Stimulated activated CD8-positive, alpha-beta memory T cell treated with anti-CD3 and anti-CD28 coated beads, Interleukin-4, amount 100 ng/mL, for 4 hours (primary cell): ENCODE measurements at places on chromosomes 6 and 20.

GRCh38 chr20:37316116-37316774 lies 26.8 kb downstream of the MANBAL start:
- DNase-seq, result no peak

DNA sequence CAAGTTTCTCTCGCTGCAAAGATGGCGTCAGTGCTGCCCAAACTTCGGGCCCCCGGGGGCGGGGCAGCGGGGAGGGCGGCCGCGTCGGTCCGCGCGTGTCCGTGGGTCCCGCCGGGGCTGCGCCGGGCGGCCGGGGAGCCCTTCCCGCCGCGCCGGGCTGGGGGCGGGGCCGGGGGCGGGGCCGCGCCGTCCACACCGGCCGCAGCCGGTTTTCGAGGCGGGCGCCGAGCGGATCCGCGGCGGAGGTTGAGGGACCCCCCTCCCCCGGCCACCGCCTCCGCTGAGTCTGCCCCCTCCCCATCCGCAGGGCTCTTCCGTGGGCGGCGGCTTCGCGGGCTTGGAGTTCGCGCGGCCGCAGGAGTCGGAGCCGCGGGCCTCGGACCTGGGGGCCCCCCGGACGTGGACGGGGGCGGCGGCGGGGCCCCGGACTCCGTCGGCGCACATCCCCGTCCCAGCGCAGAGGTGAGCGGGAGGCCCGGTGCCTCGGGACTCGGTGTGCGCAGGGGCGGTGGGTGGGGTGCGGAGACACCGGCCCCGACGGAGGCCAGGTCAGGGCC lies 572 bp downstream of the SLC2A4RG start:
- DNase-seq, result no peak

DNA sequence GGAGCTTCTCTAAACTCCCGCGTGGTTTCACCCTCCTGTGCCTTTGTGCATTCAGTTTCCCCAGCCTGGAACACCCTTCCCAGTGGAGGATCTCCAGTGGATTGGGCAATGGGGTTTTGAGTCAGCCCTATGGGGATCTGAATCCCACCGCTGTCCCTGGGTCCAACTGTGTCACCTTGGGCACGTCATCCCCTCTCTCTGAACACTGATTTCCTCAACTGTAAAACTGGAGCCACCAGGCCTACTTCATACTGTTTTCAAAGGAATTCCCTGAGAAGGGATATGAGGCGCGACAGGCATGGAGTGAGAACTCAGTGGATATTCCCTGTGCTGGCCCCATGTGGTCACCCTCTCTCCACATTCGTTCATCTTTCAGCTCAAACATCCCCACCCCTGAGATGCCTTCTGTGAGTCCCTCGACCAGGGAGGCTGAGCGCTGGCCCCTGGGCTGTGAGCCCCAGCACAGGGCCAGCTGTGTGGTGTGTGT lies 25.7 kb downstream of the MAFB start:
- DNase-seq, result no peak

DNA sequence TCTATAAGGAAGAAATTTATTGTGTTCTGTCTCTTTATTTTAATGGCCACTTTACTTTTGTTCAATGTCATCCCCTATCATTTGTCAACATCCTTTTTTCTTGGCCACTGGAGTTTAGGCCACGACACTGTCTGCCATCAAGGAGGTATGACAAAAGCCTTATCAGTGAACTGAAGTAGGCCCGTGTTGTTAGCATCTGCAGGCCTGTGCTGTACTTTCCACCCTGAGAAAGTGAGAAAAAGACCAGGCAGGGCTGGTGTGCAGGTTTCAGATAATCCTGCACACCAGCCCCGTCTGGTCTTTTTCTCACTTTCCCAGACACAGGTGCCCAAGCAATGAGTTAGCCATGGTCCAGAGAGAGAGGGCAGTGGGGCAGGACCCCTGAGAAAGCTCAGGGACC lies 57.6 kb downstream of the GOPC start:
- no peak for DNase-seq

- no peak for DNase-seq
Measured at GRCh38 chr20:40532103-40532502, 156.9 kb downstream of the MAFB start.

DNA sequence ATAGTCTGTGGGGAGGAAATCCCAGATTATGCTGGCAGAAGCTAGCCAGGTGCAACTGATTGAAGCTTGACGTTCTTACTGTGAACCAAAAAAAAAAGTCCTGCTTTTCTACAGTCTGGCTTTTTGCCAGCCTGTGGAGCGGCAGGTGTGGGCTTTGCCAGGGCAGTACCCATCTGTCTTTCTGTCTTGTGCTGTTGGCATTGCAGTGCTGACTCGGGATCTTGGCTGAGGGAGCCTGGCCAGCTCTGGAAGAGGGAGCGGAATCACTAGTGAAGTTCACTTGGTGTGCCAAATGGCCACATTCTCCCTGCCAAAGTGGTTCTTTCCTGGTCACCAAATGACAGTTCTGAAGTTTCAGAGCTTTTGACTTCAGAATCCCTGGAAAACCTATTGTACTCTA lies 5.0 kb downstream of the KIF3B start:
- DNase-seq, result no peak

GRCh38 chr6:56765494-56765893 lies 122.8 kb upstream of the DST start:
- DNase-seq, result no peak
